ENCODE measurements at places on chromosomes 5 and 9. TPM values are rescaled to one million over a fixed set of nuclear protein-coding genes. Genes with fewer than 3 reads are reported as not detected.
A peak's percentile ranks its signal among the peaks of the same experiment; 100 is the strongest.

DNA sequence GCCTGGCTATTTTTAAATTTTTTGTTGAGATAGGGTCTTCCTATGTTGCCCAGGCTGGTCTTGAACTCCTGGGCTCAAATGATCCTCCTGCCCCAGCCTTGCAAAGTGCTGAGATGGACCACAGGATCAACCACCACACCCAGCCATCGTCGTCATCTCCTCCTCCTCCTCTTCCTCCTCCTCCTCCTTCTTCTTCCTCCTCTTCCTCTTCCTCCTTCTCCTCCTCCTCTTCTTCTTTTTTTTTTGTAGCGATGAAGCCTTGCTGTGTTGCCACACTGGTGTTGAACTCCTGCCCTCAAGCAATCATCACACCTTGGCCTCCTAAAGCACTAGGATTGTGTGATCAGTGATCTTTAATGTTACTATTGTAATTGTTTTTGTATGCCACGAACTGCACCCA, 49.4 kb upstream of the ERBIN start:
- no peak for DNase-seq

DNA sequence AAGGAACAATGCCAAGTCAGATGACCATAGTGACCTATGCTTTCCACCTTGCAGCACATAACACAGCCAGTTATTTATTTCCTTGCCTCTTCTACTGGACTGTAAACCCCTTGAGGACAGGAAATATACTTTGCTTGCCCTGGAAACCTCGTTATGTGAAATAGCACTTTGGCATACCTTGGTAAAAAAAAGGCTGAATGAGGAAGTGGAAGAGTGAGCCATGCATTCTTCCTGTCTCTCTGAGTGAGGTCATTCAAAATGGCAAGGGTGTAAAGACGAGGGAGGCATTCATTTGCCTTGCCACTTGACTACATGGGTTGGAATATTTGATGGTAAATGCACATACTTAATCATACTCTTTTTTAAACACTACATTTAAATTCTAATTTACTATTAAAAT, 42.8 kb upstream of the SVEP1 start:
- DNase-seq: no peak

- DNase-seq: peak; percentile 66
Measured at GRCh38 chr5:52915176-52915875, 73.8 kb upstream of the ITGA2 start.

GRCh38 chr9:131237291-131237690, 39.0 kb downstream of the FAM78A start:
- DNase-seq: no peak

DNA sequence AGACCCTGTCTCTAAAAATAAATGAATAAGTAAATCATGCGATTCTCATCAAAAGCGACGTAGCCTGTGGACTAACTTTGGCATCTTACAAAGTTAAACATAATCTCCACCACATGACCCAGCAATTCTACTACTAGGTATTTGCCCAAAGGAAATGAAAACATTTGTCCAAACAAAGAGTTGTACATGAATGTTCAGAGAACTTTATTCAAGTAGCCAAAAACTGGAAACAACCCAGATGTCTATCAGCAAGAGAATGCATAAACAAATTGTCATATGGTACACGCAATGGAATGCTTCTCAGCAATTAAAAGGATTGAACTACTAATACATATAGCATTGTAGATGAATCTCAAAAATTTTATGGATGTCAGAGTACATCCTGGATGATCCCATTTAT, 82.6 kb downstream of the ADRB2 start:
- no peak for DNase-seq

DNA sequence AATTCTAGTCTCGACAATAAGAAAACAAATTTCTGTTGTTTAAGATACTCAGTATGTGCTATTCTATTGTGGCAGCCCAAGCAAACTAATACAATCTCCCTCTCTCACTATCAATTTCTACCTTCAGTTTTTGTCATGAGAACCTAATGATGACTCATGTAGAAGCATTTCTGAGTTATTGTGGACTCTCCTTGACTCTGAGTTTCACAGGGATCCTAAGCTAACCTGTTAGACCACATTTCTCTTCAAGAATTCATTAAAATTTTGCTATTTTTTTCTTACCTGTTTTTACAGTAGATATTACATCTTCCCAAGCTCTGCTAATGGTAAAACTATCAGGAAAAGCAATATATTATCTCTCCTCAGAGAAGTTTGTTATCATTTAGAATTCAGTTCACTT, 599.1 kb upstream of the TYRP1 start:
- DNase-seq: no peak

GRCh38 chr5:98564836-98565235, 208.6 kb upstream of the RGMB start:
- no peak for DNase-seq

DNA sequence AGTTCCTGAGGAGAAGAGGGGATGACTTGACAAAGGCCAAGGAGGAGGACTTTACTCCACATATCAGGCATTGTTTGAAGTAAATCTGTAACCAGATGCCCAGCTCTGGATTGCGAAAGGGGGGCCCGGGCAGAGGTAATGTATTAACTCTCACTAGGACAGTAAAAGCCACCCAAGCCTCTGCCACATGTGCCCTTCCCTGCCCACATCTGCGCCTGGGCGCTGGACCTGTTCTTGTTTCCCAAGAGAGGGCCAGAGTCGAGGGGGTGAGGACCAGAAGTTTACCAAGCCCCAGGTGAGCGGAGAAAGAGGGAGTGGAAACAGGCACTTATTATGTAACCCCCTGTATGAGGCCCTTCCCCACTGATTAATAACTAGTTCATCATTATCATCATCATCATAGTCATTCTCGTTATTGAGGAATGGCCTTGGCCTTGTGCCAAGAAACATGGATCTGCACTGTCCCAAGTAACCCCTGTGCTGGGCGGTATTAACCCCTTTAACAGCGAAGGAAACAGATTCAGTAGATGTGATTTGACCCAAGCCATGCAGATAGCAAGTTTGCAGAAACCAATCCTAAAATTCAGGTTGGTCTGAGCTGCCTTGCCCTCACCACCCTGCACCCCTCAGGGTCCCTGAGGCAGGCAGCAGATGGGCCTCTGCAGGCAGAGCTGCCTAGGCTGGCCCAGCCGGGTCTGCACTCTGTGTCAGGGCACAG, at the start of gene SLC23A1:
TSS of gene SLC23A1 (minus strand) at position 23 of the 718 bp plus-strand sequence. CDS start 44 bp downstream, outside the sequence.
- DNase-seq: no peak

DNA sequence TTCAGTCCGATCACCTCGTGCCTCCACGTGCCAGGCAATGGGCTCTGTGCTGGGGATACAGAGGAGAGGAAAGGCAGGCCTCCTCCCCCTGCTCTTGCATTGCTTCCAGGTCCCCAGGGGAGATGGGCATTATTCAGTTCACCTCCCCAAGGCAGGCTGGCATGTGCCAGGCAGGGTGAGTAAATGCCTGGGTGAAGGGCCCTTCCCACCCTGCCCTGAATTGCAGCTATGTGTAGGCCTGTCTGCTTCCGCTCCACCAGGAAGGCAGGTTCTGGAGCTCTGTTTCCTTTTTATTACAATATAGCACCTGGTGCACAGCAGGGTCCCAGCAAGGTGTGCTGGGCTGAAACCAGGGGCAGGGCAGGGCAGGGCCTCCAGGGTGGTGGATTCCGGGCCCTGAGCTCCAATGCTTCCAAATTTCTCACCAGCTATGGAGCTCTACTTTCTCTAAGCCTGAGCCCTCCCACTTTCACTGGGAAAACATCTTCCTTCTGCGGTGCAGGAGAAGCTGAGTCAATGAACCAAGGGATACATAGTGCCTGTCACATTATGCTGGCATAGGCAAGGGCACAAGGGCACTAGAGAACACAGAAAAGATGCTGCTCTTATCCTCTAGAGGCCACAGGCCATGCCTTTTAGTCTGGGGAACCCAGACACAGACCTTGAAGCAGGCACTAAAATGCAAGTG, 42.0 kb downstream of the SHB start:
- DNase-seq: no peak

- DNase-seq: no peak
Measured at GRCh38 chr5:150131978-150132694, 23.5 kb downstream of the PDGFRB start.

- no peak for DNase-seq
Measured at GRCh38 chr9:92001244-92001643, 51.2 kb upstream of the ROR2 start.

DNA sequence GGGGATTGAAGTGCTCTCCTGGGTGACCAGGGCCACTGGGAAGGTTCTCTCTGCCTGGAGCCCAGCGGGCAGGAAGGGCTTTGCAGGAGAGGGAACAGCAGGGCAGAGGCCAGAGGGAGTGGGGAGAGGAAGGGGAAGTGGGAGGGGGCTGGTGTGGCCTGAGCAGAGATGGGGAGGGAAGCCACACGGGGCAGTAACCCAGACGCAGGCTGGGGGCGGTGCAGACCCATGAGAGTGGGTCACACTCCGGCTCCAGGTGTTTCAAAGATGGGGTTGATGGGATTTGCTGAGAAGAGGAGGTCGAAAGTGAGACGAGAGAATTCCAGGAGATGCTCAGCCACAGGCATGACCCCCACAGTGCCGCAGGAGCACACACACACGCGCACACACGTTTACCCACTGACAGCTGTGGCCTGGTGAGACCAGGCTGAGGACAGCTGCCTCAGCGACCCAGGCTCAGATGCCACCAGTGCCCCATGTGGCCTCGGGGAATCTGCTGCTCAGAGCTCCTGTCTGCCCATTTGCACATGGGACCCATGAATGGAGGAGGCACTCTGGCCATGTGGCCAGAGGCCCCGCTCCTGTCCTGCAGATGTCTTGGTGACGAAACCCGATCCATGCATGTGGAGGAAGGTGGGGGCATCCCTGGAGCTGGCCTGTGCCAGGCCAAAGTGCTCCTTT, 32.7 kb upstream of the FCN2 start:
- DNase-seq: no peak

DNA sequence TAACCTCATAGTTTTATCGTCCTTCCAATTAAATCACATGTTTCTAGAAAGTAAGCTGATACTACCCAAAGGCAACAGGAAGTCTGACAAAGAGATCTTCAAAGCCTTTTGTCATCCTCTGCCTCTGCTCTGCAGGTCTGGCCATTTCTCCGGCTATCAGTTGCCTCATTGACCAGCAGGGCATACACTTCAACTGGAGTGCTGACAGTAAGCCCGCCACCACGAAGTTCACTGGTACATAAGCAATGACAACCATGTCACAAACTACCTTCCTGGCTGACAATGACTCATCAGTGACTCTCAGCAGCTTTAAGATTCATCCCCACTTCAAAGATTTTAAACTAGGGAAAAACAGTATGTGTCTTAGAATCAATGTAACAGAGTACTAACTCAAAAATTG, 20.6 kb downstream of the SPTLC1 start:
- no peak for DNase-seq

DNA sequence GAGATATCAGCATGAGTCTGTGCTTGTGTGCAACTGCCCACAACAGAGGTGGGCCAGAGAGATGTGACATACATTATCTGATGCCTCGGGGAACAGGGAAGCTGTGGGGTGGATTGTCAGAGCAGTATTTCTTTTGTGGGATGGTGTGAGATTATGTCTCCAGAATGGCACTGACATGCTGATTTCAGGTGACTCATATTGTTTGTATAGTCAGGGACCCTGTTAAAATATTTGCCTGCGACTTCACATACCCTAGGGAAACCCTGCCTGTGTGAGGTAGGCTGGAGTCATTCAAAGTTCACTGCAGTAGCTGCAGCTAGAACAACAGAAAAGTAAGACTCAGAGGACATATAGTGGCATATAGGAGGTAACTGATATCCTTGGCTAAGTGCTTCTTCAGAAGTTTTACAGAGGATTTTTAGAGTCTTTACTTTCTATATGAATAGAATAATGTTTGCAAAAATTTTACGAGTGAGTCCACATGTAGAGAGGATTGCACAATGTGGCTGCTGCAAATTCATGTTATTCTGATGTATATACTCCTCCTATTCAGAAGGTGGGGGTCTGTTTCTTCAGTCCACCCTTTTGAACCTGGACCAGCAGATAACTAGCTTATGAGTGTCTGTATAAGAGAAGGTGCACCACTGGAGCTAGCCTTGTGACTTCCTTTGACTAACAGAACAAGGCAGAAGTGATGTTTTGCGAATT, 89.3 kb downstream of the MACIR start:
- DNase-seq: no peak

GRCh38 chr5:176877793-176878331, 21.3 kb downstream of the HK3 start:
- no peak for DNase-seq

DNA sequence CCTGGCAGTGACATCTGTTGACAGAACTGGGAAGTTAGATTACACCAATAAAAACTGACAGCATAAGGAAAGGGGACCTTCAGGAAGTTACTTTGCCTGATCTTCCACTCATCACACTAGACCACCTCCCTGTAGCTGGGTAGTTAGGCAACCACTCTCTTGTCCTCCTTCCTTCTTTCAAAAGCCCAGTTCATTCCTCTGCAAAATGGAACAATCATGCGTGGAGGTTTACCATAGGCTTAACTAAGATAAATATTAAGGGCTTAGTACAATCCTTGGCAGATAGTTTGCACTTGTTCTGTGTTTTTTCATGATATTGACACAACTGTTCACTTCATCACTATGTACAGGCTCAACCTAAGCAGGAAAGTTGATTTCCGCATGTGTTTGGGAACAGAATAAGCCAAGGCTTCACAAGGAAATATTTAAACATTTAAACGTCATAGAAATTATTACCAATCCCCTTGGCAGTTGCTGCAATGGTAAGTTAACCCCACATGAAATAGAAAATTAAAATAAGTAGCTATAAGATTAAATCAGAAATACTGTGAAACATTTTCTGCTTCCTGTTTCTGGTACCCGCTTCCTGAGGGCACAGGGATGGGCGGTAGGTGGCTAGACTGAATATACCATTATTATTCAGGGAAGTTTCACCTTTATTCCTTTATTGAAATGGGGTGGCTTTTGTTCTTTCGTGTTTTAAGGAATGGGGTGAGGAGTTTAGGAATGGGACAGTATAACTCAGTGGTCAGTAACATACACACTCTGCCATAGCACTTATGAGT, 9.9 kb upstream of the PTGER4 start:
- no peak for DNase-seq

DNA sequence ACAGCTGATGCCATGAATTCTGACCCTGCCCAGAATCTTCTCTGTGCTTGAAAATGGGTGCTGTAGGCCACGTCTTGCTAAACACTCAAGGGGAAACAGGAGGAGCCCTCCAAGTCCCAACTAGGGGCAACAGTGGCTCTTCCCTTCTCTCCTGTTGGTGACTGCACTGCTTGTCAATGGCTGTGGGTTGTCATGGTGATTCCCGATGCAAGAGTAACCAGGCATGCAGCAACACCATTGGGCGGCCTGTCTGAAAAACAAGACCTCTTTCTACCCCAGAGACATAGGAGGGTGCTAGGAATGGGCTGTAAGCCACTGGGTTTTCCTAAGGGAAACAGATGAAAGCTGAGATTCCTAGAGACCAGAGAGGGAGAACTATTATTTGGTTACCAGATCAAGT, 201.7 kb upstream of the PANK3 start:
- DNase-seq: no peak

The IFNK gene
- not detected for polyA plus RNA-seq

The OR1N2 gene
- not detected for polyA plus RNA-seq

The SPATA31C1 gene
- not detected for polyA plus RNA-seq

The FAM163B gene
- polyA plus RNA-seq: 0.86 TPM

The C9orf153 gene
- 1.4 TPM for polyA plus RNA-seq

The CDC37L1 gene
- polyA plus RNA-seq: 18.8 TPM

The MARCOL gene
- polyA plus RNA-seq: 0.13 TPM

The PCDH1 gene
- polyA plus RNA-seq: 22.8 TPM

The C9orf50 gene
- 0.54 TPM for polyA plus RNA-seq

The RECK gene
- 17.4 TPM for polyA plus RNA-seq

The MYO10 gene
- 50.1 TPM for polyA plus RNA-seq

The TIGD6 gene
- polyA plus RNA-seq: 3.8 TPM

The PCDHB14 gene
- polyA plus RNA-seq: 9.8 TPM

The BTNL8 gene
- polyA plus RNA-seq: 1.1 TPM
